ENCODE measurements at places on chromosomes 7 and 10.

DNA sequence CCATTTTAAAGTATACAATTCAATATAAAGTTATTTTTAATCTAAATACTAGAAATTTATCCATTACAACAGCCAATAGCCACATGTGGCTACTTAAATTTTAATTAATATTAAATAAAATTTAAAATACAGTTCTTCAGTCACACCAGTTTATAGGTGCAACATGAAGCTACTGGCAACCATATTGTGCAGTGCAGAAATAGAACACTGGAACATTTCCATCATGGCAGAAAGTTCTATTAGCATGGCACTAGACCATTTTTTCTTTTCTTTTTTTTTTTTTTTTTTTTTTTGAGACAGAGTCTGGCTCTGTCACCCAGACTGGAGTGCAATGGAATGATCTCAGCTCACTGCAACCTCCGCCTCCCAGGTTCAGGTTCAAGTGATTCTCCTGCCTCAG lies 5.2 kb upstream of the ASCC1 start:
- DNase-seq: no peak

- no peak for DNase-seq
These were observed 123.6 kb downstream of the CLEC2L start for GRCh38 chr7:139647085-139647484.

GRCh38 chr7:106417273-106417902 lies 132.6 kb upstream of the NAMPT start:
- no peak for DNase-seq

GRCh38 chr7:134440067-134440466 lies 18.8 kb downstream of the AKR1B1 start:
- DNase-seq: no peak

- no peak for DNase-seq
These were observed 19.7 kb upstream of the ZNF862 start for GRCh38 chr7:149818536-149818840.

DNA sequence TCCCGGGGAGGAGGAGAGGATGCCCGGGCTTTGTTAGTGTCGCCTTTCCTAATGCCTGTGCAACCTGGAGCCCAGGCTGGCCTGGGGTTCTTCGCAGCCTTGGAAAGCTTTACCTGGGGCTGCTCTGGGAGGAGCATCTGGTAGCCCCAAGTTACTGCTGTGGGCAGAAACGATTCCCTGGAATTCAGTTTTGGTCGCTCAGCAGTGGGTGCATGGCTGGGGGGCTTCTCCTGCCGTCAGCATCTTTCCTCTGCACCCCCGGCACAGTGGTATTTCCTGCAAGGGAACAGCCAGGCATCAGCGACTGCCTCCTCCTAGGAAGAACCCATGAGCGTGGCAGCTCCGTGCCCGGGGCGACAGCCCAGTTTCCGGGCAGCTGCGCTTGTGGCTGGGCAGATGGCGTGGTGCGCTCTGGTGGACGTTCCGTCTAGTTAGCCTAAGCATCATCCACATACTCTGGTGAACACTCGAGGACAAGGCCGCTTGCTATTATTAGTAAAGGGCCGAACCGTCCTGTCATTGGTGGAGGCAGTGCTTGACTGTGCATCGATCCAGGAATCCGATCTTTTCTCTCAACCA lies 107.0 kb upstream of the BTBD16 start:
- DNase-seq: peak; percentile 37

- DNase-seq: no peak
These were observed 144.0 kb downstream of the BBS9 start for GRCh38 chr7:33273356-33273755.
